Smooth muscle cell of the coronary artery (primary cell): ENCODE measurements at places on chromosomes 13 and 19. TPM values are rescaled to one million over a fixed set of nuclear protein-coding genes. Genes with fewer than 3 reads are reported as not detected.

Gene GPALPP1
- 21.5 and 21.6 TPM in 2 replicates for total RNA-seq

Gene CBY2
- not detected in 2 replicates for total RNA-seq

Gene ELAVL3
- not detected in 2 replicates for total RNA-seq

Gene ELSPBP1
- total RNA-seq, result not detected in 2 replicates

Gene KLK13
- not detected in 2 replicates for total RNA-seq

Gene DLL3
- total RNA-seq, result 0.08 TPM in 1 of 2 replicates, not detected in the other

Gene ENOX1
- total RNA-seq, result 4.4 and 6.0 TPM in 2 replicates

Gene PSG6
- total RNA-seq, result not detected in 2 replicates

Gene STOML3
- not detected in 2 replicates for total RNA-seq

Gene ZNF724
- 2.0 and 3.8 TPM in 2 replicates for total RNA-seq

Gene CFAP97D2
- total RNA-seq, result not detected in 2 replicates
